Cortex of kidney (tissue), 1 donor: ENCODE measurements at places on chromosomes 12 and 14.

DNA sequence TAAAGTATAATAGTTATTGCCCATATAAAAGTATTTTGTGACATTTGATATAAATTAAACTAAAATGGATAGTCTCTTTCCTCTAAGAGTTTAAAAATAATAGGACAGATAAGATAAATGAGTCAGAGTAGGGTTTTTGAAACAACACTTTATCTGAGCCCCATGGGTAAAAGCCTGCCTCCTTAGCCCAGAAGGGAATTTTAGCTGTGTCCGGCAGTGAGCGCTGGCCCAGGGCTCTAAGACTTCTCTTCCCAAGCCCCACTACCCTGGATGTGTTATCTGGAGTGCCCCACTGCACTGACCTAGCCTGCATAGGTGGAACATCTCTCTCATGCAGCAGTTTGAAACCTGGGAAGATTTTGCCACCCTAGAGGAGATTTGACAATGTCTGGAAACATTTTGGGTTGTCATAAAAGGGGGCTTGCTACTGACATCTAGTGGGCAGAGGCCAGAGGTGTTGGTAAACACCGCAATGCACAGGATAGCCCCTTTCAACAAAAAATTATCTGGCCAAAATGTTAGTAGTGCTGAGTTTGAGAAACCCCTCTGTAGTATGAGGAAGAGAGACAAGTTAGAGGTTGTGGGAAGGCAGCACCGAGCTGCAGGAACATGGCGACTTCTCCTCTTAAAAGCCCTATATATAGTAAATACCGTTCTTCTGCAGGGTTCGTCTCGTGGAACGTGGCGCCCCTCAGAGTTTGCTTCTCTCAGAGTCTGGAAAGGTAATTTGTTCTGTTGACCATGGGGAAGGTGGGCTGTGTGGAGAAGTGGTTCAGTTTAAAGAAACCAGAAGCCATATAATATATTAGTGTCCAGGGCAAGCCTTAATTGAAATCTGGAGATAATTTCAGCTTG, 29.3 kb upstream of the ATF1 start:
- no peak for DNase-seq

GRCh38 chr12:61365001-61365400, 895.2 kb upstream of the USP15 start:
- no peak for DNase-seq

GRCh38 chr12:54587315-54587873, 1.1 kb downstream of the PPP1R1A start:
- DNase-seq = no peak

DNA sequence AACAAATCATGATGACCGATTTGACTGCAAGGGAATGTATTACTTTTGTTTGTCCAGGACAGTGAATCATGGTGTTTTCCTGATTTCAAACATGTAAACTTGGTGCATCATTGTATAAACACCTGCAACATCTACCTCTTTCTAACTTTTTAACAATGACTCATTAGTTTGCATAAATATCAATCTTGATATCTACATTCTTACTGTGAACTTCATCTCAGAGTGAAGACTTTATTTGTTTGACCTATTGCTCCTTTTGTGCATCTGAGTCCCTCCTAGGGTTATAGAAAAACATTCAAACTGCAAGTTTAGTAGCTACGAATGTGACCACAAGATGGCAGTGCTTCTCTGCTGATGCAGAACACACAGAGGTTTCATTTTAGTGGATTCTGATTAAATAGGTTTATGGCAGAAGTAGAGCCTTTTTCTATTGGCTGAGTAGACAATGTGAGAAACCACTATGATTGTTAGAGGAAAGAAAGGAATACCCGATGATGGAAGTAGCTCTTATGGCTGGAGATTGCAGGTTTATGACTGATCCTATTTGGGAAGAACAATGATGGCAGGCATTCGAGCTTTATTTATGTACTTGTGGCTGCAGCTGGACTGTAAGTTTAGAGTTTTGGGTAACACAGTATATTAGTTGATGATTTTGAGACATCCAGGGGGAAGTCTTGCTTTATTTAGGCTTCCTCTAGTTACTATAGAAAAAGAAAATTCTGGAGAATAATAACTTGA, 244.2 kb upstream of the OR4E1 start:
- DNase-seq = no peak

DNA sequence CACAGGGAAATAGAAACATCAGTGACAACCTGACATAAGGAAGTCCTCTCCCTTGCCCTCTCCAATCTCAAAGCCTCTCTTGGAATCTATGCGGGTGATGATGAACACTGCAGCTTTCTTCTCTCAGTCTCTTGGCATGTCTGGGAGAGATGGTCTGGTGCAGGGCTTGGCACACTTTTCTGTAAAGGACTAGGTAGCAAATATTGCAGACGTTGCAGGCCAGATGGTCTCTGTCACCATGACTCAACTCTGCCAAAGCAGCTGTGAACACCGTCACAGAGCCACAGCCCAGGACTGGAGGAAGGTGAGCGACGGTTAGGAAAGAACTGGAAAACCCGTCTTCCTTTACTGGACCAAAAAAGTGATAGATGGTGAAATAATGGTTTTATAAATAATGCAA, 591.0 kb upstream of the TMEM132C start:
- DNase-seq = no peak

DNA sequence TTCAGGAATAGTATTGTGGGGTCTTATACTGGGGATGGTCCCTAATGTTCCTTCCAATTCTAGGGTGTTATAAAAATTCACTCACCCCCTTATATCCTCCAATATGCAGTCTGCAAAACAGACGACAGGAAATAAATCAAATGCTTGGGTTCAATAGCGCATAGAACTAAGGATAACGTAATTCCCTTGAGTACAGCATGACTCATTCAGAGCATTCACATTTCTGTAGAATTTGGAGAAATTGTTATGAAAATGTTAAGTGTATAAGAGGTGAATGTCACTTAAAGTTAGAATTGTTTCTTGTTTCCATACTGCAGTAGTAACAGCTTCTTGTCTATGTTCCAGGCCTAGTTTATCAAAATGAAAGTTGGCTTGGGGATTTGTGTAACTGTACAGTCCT, 271.4 kb downstream of the RPS29 start:
- DNase-seq = no peak

DNA sequence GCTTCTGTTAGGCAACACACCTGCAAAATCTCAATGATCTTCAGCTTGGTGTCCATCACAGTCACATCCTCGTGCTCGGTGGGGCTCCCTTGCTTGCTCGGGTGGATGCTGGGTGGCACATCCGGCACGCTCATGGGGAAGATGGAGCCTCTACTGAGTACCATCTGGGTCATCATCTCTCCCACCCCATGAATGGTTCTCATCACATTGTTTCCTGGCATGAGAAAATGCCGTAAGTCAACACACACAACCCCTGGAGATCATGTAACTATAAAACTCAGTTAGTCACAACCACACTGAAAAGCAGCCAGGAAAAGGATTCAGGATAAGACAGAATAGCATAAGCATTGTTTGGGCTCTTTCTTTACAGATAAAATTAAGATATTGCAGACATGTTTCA, 201.1 kb downstream of the ITPR2 start:
- DNase-seq = no peak

DNA sequence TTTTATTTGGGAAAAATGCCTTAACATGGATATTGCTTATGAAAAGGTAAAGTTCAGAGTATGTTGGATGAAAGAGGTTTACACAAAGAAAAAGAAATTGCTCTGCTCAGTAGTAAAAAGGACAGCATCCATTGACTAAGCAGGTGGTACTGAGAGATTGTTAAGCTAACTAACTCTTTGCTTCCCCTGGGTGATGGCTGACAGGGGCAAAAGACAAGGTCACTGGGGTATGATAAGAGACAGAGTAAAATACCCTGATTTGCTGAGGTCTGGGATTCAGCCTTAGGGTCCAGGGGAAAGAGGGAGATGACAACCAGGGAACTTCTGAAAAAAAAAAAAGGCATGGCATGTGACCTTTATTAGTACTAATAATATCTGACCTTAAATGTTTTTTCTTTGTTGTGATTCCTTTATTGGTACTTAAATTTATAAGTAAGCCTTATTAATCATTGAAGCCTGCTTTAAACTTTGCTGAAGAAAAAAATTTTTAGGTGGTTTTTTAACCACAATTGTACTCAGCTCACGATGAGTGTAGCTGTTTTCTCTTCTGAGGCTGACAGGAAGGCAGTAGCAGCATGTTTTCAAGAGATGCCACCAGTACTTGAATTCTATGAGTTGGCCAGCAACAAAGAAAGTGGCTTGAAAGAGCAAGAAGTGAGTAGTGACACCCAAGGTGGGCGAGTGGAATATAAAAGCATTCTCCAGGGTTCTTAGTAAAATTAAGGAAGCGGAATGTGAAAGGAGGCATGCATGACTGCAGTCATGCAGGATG, 43.7 kb upstream of the KITLG start:
- DNase-seq = no peak
